ENCODE measurements at places on chromosomes 7 and 10.

DNA sequence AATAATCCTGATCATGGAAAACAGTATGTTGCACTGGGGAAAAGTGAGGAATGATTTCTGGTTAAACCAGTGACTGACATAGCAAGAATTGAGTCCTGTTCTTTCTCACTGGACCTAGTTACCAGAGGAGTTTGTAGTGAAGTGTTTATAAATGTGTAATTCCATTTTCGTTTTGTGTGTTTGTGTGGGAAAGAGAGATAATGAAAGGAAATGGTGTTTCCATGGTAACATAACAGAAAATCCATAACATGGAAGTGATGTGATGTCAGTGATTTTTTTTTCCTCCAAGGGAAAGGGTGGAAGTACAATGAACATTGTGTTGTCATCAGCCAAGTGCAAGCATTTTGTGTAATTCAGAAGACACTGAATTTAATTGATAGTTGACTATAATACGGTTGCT lies 283.9 kb downstream of the PLXDC2 start:
- no peak for DNase-seq

GRCh38 chr10:125782616-125783015 lies 7.0 kb upstream of the MMP21 start:
- no peak for DNase-seq

DNA sequence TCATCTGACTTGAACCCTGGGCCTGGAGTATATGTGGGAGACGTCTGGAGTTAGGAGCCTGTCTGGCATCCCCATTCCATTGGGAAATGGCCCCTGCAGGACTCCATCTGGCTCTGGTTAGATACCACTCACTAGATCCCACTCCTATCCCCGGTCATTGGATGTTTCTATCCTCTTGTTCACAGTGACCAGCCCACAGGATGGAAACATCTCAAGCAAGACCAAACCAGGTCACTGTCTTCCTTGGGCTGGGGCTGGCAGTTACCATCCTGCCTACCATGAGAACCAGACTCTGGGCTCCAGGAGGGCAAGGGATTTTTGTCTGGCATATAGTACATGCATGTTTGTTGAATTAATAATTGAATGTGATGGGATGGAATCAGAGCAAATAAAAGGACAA lies 415.7 kb downstream of the GRID1 start:
- DNase-seq, result no peak

- DNase-seq, result no peak
Observed at GRCh38 chr10:29377333-29377961, 88.6 kb downstream of the LYZL1 start.

- DNase-seq, result no peak
Observed at GRCh38 chr7:140726281-140726680, 29.8 kb downstream of the NDUFB2 start.

- no peak for DNase-seq
Observed at GRCh38 chr7:119685906-119686305, 587.1 kb upstream of the KCND2 start.

- DNase-seq, result no peak
Observed at GRCh38 chr10:99337311-99337811, 8.2 kb downstream of the CNNM1 start.

DNA sequence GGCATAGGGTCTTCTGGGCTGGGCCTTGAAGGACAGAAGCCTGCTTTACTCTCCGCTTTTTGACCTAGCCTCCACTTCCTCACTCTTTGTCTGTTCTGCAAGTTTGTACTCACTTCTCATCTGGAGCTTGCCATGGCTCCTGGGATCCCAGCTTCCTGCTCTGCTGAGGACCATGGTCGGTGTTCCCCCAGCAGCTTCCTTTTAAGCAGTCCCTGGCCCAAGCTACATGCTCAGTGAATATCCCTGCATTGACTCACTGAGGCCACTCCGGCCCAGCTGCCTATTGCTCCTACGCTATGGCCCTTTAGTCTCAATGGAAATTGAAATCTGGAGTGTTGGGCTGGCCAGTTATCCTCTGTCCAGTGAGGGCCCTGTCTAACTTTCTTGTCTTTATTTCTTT lies 427.7 kb downstream of the RPS24 start:
- DNase-seq, result no peak

DNA sequence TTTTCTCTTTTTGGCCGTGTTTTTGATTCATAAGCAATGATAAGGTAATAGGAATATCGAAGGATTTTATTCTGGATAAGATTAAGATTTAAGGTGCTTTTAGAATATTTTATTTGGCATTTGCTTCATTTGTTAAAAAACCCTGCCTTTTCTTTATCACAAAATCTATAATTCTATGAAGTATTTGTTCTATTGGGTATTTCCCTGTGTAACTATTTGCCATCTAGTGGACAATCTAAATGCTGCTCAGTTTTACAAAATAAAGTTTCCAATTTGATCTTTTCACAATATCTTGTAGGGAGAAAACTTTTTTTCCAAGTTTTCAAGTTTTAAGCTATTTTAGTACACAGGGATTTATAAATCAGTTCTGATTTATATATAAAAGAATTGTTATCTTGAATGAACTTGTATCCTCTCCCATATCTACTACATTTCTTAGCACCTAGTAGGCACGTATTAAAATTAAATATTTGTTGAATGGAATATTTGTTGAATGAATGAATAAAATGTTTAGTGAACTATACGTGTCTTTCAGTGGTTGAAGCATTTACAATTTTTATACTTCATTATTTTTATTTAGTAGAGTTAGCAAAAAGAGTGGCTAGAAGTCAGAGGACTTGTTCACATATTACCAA lies 26.5 kb downstream of the ANKRD7 start:
- no peak for DNase-seq

Data from C1 segment of cervical spinal cord (tissue), 14 donors.